GM12878 (cell line): ENCODE measurements at places on chromosomes 2 and 18. TPM values are rescaled to one million over a fixed set of nuclear protein-coding genes. Genes with fewer than 3 reads are reported as not detected.

DNA sequence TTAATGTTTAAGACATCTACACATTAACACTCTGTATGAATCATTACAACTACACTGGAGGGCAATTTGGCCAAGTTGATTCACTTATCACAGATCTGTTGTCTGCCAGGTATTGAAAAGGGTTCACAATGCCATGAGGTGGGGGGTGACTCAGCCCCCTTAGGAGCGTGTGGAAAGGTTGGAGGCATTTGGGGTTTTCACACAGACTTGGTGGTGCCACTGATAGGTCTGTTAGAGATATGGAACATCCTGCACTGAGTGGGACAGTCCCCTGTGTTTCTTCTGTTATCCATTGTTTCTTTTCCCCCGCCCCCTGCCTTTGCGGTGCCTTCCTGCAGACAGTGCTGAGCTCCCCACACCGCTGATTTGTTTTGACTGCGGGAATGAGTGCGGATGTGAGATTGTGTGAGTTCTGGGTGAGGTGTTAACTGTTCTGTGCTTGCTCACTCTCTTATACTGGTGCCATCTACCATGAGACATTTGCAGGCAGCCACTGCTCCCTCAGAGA, 9.3 kb upstream of the TSN start:
- H3K27me3 ChIP-seq, result no peaks in the 10 kb centered on the region
- no peaks in the 10 kb centered on the region for H3K4me1 ChIP-seq
- no peaks in the 10 kb centered on the region for H3K36me3 ChIP-seq
- DNase-seq, result no peak

Gene STAT4
- 5.7 and 6.9 TPM in 2 replicates for total RNA-seq

- H3K36me3 ChIP-seq, result no peaks in the 10 kb centered on the region
- peaks cover 3% of the 10 kb centered on the region for H3K4me1 ChIP-seq
Observed at GRCh38 chr2:156327835-156328695, 4.5 kb downstream of the NR4A2 start.

Gene POTEI
- 0.11 and 0.13 TPM in 2 replicates for total RNA-seq

GRCh38 chr2:57888463-57888862, 158.1 kb upstream of the VRK2 start:
- no peaks in the 10 kb centered on the region for H3K27me3 ChIP-seq

Gene FHL2
- 2.2 and 3.0 TPM in 2 replicates for total RNA-seq

DNA sequence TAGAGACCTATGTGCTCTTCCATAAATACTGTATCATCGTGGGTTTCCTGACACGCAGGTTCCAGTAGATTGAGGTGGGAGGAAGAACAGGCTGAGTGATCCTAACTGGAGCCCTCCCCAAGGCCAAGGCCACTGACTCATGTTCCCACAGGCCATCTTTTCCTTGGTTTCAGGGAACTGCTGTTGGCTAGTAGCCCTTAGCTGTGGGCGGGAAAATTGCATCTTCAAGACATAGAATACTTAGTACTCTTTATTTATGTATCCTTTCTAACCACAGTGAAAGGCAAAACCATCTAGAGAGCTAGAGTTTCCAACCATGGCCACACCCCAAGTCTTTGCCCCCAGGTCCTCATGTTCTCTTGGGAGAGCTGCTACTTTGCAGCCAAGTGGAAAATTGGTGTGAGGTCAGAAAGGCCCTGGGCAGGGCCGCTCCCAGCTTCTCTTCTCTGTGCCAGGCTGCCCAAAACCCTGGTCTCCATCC, 55.9 kb downstream of the COPS8 start:
- H3K27me3 ChIP-seq, result no peaks in the 10 kb centered on the region
- DNase-seq, result no peak
- H3K4me3 ChIP-seq, result no peak overlapping the region
- no peaks in the 10 kb centered on the region for H3K4me1 ChIP-seq

Gene AFG3L2
- 63.8 and 68.0 TPM in 2 replicates for total RNA-seq

Gene FARSB
- total RNA-seq, result 47.8 and 48.0 TPM in 2 replicates

DNA sequence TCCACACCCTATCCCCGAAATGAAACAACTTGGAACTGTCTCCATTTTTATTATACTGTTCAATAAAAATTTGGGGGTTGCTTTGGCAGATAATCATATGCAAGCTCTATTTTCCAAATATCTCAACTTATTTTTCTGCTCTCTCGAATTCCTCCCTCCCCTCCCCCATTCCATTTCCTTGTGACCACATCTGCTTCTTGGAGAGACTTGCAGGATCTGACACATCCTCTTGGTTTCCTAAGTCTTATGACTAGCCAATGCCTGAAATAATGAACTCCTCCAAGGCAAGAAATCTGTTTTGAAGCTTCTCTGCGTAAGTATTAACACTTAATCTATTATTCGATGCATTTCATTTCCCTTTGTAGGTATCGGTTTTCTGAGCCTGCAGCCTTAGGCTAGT, 16.1 kb downstream of the TGIF1 start:
- DNase-seq, result no peak
- H3K27me3 ChIP-seq, result no peaks in the 10 kb centered on the region
- H3K36me3 ChIP-seq, result no peaks in the 10 kb centered on the region
- H3K4me1 ChIP-seq, result no peaks in the 10 kb centered on the region
